Epithelial cell of proximal tubule (primary cell): ENCODE measurements at places on chromosomes 7 and 10.

DNA sequence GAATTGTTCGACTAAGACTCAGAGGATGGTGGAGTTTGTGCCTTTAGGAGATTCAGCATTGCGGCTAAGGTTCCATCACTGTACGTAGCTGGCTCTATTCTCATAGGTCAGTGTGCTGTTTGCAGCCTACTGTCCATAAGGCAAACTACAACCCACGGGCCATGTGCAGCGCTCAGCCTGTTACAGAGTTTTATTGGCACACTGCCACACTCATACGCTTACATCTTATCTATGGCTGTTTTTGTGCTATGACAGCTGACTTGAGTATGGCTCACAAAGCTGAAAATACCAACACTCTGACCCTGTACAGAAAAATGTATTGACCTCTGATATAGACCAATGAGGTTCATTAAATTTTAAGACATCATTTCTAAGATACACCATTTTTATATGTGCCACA lies 114.5 kb downstream of the ARID5B start:
- no peak for DNase-seq

DNA sequence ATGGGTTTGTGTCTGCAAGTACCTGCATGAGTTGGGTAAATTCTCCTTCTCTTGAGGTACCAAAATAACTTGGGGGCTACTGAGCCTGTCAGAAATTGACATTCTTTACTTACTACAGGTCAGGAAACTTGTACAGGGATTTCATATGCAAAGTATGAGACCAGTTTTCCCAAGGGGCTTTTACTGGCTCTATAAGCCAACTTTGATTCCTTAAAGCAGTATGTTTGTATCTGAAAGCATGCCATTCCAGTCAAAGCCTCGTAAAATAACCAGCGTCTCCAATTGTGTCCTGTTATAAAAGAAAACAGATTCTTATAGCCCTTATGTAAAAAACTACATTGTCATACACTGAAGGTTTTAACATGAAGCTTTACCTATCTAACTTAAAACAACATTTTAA lies 90.2 kb downstream of the ZNF467 start:
- DNase-seq, result no peak

- peak; percentile 27 for DNase-seq
These were observed 326.6 kb upstream of the GALNT17 start for GRCh38 chr7:70805360-70805759.

GRCh38 chr10:82245157-82245556 lies 370.2 kb downstream of the NRG3 start:
- no peak for DNase-seq
